Cerebellum (tissue), 4 donors: ENCODE measurements at places on chromosomes 7 and 10.

GRCh38 chr10:66925896-66926715, at the start of gene LRRTM3:
TSS of gene LRRTM3 (plus strand) at chr10:66926036.
- peak; percentile 84 for DNase-seq

- DNase-seq = no peak
Observed at GRCh38 chr7:33379891-33380525, 250.6 kb downstream of the BBS9 start.

DNA sequence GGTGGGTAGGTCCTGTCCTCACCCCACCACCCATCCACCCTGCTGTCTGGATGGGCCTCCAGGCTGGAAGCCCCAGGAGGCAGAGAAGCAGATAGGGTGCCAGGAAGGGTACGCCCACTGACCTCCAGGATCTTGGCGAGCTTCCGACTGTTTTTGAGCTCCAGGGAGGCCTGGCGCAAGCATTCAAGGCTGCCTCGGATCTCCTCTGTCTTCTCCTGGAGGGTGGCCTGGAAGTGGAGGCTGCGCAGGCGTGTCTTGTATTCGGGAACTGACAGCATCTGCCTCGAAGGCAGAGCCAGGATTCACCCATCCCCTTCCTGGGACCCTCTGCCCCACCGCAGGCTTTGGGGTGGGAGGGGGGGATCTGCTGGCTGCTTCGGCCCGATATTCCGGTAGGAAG, 48.4 kb downstream of the GRID2IP start:
- no peak for DNase-seq

DNA sequence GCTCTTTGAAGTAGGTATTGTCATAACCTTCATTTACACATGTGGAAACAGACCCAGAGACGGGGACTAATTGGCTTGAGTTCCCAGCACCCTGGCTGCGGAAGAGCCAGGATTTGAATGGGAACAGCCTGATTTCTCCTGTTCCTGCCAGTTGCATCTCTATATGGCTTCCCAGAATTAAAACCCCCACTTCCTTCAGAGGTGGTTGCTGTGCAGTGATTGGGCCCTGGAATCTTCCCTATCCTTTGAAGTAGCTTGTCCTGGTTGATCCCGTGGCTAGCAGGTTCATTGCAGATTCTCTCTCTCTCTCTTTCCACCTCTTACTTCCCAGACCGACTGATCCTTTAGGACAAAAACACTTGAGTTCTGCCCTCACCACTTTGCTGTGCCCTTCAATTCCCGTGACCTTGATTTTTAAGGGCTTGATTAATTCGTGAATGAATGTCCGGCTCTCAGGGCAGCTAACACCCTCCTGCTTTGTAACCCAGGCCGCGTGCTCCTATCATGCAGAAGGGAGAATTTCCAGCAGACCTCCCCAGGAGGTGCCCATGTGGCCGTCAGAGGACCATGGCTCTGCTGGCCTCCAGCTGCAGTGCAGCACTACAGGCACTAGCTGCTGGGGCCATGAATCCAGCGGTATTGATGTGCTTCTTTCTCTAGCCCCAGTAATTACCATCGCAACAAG, 120.6 kb upstream of the AGK start:
- DNase-seq = no peak

- DNase-seq = no peak
Observed at GRCh38 chr7:53656881-53657280, 621.4 kb downstream of the POM121L12 start.

GRCh38 chr10:91541481-91541880, 91.4 kb downstream of the PPP1R3C start:
- DNase-seq = no peak

- DNase-seq = no peak
Observed at GRCh38 chr10:86105640-86106039, 261.0 kb downstream of the GRID1 start.

GRCh38 chr7:17680943-17681351, 259.3 kb downstream of the SNX13 start:
- peak; percentile 17 for DNase-seq

DNA sequence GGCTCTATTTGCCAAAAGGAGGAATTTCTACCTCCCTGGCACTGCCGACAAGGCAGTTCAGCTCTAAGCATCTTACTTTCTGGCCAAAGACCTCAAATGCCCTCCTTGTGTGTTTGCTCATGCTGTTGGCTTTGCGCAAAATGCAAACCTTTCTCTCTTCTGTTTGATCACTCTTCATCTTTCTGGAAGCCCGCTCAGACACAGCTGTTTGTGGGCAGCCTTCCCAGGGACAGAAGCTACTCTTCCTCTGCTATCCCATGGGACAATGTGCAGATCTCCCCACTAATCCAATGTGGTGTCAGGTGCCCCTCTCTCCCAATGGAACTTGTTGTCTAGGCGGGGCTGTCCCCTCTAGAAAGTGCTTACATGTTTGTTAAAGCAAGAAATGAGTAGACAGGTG, 278.7 kb downstream of the CCSER2 start:
- no peak for DNase-seq

- no peak for DNase-seq
Observed at GRCh38 chr10:30062582-30062981, 3.2 kb upstream of the JCAD start.

DNA sequence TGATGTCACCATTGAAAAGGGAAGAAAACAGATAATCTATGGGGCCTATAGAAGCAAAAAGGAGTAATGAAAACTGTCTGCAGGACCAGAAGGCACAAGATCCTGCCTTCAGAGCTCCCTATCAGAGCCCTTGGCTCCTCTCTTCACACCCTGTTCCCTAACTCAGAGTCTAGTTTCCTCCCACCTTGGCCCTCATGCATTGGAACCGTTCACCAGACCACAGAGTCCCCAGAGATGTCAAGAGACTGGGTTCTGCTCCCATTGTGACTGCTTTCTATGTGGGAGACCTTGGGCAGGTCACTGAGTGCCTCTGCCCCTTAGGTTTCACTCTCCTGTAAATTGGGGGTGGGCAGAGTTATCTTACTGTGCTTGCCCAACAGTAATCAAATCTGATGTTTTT, 80.1 kb upstream of the RPA3 start:
- no peak for DNase-seq

- no peak for DNase-seq
Observed at GRCh38 chr7:96685755-96686154, 23.9 kb downstream of the SEM1 start.

- DNase-seq = no peak
Observed at GRCh38 chr7:12102126-12102525, 109.0 kb upstream of the TMEM106B start.

DNA sequence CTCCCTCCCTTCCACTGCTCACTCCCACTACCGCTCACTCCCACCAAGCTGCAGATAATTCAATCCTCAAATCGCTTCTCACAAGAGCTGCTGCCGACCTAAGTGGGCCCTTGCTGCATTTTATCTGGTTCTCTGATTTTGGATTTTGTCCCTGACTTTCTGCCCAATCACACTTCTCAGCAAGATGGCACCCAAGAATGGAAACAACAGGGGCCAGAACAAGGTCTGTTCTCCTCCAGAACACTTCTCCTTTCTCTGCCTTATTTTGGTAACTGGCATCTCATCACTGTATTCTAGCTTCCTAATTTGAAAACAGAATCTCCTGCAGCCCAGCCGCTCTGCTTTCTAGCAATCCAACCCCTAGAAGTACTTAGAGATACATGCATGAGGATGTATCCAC, 172.8 kb downstream of the GRID1 start:
- DNase-seq = no peak

GRCh38 chr10:69800109-69800508, 1.6 kb upstream of the COL13A1 start:
- peak; percentile 34 for DNase-seq

- no peak for DNase-seq
Observed at GRCh38 chr10:128373071-128373749, 247.0 kb upstream of the MKI67 start.

DNA sequence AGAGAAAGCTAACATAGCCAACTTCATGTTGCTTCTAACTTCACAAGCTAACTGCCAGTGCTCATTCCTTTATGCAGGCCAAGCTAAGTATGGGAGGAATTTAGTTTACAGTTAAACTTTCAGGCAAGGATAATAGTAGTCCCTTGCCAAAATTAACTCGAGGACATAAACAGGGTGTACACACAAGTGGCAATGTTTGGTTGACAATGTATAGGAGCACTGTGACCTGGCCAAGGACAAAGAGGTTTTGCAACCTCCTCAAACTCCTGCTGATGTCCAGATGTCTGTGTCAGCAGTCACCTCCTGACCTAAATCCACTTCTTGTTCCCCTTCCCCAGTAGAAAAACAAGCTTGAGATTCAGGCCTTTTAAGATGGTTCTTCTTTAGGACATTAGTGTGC, 494.6 kb upstream of the KLF6 start:
- DNase-seq = no peak

GRCh38 chr7:82291931-82292330, 151.6 kb downstream of the CACNA2D1 start:
- no peak for DNase-seq

DNA sequence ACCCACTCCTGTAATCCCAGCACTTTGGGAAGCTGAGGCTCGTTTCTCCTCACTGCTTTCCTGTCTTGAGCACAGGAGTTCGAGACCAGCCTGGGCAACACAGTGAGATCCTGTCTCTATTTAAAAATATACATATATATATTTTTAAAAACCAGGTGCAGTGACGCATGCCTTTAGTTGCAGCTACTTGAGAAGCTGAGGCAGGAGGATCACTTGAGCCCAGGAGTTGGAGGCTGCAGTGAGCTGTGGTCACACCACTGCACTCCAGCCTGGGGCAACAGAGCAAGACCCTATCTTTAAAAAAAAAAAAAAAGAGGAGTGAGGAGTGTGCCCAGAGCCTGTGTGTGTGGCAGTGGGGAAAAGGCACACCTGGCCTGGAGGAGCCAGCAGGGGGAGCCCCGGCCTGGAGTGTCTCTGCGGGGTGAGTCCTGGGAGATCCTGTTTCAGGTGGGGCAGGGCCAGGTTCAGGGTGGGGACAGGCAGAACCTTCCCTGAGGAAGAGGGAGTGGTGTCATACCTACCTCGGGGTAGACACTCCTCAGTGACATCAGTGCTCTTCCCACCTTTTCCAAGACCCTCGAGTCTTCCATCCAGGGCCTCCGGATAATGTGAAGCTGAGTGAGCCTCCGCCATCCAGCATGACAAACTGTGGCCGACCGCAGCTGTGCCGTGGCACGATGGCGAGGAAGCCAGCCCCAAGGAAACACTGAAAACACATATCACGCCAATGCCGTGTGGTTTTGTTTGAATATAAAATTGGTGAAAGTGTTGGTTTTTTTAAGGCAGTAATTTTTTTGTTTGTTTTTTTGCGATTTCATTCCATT, 9.0 kb upstream of the ARPC1B start:
- DNase-seq = no peak
